ENCODE measurements at places on chromosomes 16 and 17. TPM values are rescaled to one million over a fixed set of nuclear protein-coding genes. Genes with fewer than 3 reads are reported as not detected.

Gene EVPL
- total RNA-seq, result 224 TPM

Gene KCNG4
- total RNA-seq, result not detected

Gene NPIPA7
- total RNA-seq, result 9.6 TPM

Gene CRYBA1
- not detected for total RNA-seq

Gene ZSCAN32
- total RNA-seq, result 18.1 TPM

Gene C17orf107
- 2.7 TPM for total RNA-seq

Gene HBA2
- total RNA-seq, result 4.7 TPM

Gene PROCA1
- 0.48 TPM for total RNA-seq

Gene ABAT
- 14.5 TPM for total RNA-seq

Gene DPEP3
- total RNA-seq, result not detected

Gene CD300E
- total RNA-seq, result 0.19 TPM

Gene IKZF3
- 2.1 TPM for total RNA-seq

Gene NPIPB2
- 1.4 TPM for total RNA-seq

Gene TMC8
- 1.00 TPM for total RNA-seq

Gene PIRT
- not detected for total RNA-seq

Gene C17orf67
- total RNA-seq, result 0.70 TPM

Data from esophagus squamous epithelium (tissue), 5 donors.